ENCODE measurements at places on chromosomes 2 and 18.

DNA sequence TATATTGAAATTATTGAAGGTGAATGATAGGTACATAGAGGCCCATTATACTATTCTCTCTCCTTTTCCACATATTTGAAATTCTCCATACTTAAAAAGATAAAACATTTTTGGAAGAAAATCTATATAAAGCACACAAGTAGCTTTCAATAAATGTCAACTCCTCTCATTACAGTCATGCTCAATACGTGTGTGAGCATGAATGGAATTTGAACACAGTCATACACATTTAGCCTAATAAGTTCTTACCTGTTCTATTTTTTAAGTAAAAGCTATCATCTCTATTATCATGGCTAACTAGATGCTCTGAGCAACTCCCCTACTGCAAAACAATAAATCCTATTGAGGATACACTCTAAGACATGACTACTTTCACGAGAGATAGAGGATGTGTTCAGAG is 41.9 kb upstream of the SPATS2L start:
- DNase-seq = no peak

DNA sequence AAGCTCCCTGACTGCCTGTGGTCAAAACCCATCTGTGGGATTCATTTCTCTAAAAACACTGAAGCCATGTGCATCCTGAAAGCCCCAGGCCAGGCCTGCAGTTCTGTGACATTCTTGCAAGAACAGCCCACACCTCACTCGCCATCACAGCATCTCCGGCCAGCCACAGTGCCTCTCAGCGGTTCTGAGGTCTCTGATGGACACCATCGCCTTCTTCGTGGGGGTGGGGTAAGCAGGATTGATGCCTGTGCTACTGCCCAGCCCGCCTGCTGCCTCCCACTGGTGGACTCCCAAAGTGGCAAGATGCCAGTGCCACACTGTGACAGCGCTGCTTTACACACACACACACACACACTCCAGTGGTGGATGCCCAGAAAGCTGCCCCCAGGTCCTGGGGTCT is 5.2 kb upstream of the PRLH start:
- no peak for DNase-seq

- DNase-seq = peak; percentile 66
Measured at GRCh38 chr2:75199428-75200011, at the start of gene TACR1. TSS of gene TACR1 (minus strand) at chr2:75199520. CDS start at chr2:75198934, 586 bp downstream.

DNA sequence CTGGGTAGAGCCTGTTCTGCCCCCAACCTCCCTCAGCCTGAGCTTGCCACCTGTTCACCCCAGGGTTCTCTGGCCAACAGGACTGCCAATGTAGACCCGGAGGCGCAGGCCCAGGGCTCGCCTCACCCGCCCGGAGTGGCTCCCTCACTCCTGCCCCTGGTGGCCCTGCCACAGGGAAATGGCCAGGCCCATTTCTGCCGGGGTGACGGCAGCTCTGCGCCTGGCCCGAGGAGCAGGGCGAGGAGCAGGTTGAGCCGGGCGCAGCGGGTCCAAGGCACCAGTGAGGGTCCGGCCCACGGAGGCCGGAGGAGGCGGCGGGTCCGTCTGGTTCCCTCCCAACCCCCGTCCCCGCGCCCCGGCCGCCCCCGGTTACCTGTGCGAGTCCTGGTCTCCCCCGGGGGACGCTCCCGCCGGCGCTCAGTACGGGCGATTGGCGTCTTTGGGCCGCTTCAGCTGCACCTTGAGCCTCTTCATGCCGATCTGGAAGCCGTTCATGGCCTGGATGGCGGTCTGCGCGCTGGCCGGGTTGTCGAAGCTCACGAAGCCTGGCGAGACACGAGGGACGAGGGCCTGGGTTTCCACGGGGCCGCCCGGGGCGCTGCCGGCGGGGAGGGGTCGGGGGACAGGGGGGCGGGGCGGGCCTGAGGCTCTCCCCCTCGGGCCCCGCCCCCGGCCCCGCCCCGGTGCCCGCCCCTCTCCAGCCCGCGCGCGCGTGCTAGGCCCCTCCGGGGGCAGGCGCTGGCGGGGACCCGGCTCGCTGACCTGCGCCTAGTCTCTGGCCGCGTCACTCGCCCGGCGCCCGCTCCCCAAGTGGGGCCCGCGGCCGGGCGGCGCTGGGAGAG is 312.0 kb downstream of the CELF4 start:
- DNase-seq = no peak

DNA sequence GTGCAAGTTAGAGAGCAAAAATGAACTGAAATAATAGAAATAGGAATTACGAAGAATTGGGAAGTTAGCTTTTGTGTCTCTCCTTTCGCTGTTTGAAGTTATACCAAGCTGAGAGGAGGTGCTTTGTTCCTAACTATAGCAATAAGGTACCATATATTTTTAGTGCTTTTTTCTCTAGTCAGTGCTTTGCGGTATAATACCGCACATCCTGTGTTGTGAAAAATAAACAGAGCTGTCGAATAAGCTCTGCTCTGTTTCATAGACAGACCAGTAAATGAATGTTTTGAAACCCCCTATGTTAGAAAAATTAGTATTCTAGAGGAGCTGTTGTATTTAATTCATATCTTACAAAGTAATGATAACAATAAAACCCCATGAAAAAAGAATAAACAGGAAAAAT is 130.8 kb downstream of the MAP4K4 start:
- no peak for DNase-seq

DNA sequence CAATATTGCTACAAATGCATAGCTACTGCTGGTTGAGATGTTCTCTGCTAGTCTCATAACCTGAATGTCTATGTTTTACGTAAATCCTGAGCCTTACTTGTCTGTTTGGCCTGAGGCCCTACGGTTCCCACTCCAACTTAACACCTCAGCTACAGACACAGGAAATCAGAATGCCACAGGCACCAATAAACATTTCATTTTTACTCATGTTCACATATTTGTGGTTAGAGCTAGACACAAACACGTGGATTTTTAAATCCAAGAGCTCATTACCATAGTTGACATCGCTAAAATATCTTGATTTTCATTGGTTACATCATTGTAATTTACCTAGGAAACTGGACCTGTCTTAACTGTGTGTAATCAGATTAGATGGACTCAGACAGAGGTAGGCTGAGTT is 263.8 kb upstream of the CDH19 start:
- no peak for DNase-seq

DNA sequence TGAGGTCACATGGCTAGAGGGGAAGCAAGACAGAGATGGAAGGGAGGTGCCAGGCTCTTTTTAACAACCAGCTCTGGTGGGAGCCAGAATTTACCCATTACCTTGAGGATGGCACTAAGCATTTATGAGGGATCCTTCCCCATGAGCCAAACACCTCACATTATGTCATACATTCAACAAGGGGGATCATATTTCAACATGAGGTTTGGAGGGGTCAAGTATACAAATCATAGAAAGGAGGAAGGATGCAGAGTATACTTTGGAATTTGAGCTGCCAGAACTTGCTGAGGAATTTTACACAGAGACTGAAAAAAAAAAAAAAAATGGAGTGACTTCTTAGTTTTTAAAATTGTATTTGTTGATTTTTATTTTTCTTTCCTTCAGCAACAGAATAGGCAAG is 891.4 kb downstream of the CCDC85A start:
- no peak for DNase-seq

- DNase-seq = no peak
Measured at GRCh38 chr2:85596486-85597143, 1.1 kb downstream of the RNF181 start.

DNA sequence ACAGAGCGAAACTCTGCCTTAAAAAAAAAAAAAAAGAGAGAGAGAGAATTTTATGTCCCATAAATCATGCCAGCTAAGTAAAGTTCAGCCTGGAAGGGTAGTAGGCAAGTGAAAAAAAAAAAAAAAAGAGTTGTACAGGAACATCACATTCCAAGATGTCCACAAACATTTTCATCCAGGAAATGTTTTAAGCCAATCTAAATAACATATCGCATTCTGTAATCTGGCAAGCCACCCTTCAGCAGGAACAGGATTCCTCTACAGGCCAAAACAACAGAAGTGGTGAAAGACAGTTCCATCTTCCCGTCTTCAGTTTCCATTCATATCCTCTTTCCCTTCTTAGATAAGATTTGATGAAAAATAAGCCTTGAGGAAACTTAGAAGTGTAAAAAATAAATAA is 1108.1 kb upstream of the DDX18 start:
- no peak for DNase-seq
